ENCODE measurements at places on chromosomes 5 and 9. TPM values are rescaled to one million over a fixed set of nuclear protein-coding genes. Genes with fewer than 3 reads are reported as not detected.
A peak's percentile ranks its signal among the peaks of the same experiment; 100 is the strongest.

DNA sequence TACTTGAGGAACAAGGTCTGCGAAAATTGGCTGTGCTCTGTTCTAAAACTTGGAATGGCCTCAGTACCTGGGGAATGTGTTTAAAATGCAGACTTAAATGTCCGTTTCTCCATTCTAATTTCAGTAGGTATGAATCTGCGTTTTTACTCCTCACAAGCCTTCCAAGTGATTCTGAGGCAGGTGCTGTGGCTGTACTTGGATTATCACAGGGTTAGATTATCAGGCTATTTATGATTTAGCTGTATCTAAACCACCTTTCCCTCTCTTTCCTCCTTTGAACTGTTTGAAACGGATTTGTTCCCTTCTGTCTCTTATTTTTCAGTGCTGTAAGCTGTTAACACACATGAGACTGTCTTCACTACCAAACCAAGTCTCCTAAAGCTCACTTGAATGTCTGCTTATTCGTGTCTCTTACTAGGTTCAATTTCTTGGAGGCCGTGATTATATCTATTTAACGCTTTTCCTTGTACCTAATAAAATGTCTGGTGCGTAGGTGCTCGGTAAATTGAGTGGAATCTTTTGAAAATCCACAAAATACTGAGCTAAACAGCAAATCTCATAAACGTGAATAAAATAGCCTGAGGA, 714 bp upstream of the CETN3 start:
- peaks cover 2% of the 10 kb centered on the region for H3K27me3 ChIP-seq
- H3K4me3 ChIP-seq = no peak overlapping the region
- no peak overlapping the region for H3K27ac ChIP-seq
- DNase-seq = no peak

DNA sequence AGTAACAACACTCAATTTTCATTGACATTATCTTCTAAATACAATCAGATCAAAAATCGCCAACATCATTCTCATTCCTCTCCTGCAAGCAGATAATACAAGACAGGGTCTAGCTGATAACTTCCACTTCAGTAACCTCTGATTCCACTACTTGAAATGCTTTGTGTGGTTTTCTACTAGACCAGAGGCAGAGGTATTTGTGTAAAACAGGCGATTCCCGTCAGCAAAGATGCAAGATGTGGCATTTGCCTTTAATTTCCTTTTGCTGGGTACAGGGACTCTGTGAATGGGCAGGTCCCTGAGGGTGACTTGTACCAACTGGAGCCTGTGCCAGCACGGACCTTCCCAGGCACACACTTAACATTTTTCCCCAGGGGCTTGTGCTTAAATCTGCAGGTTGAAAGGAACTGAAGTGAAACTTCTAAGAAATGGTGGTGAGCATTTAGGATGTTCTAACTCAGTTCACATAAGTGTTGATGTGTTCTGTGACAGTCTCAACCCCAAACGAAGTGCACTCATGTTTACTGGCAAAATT, 625.5 kb upstream of the WWC1 start:
- DNase-seq = no peak
- no peaks in the 10 kb centered on the region for H3K36me3 ChIP-seq
- H3K4me3 ChIP-seq = no peak overlapping the region
- H3K4me1 ChIP-seq = no peaks in the 10 kb centered on the region
- H3K27me3 ChIP-seq = no peaks in the 10 kb centered on the region

GRCh38 chr9:21657966-21658667, 144.3 kb upstream of the MTAP start:
- peaks cover 13% of the 10 kb centered on the region for H3K27me3 ChIP-seq
- H3K4me1 ChIP-seq = no peaks in the 10 kb centered on the region
- no peak for DNase-seq
- no peaks in the 10 kb centered on the region for H3K36me3 ChIP-seq
- H3K27ac ChIP-seq = no peak overlapping the region

GRCh38 chr5:145295236-145295835, 539.8 kb downstream of the PRELID2 start:
- H3K4me1 ChIP-seq = no peaks in the 10 kb centered on the region
- no peak overlapping the region for H3K27ac ChIP-seq
- H3K36me3 ChIP-seq = no peaks in the 10 kb centered on the region
- H3K4me3 ChIP-seq = no peak overlapping the region
- no peaks in the 10 kb centered on the region for H3K27me3 ChIP-seq
- DNase-seq = no peak

- no peak for DNase-seq
- peaks cover 24% of the 10 kb centered on the region for H3K27me3 ChIP-seq
- no peaks in the 10 kb centered on the region for H3K36me3 ChIP-seq
- no peaks in the 10 kb centered on the region for H3K4me1 ChIP-seq
- H3K27ac ChIP-seq = no peak overlapping the region
Measured at GRCh38 chr5:80337379-80337778, 17.6 kb downstream of the SPZ1 start.

The C1QTNF2 gene
- not detected for total RNA-seq

The SLIT3 gene
- total RNA-seq = 8.1 TPM

GRCh38 chr5:112907166-112907631, 14.8 kb downstream of the REEP5 start:
- H3K4me1 ChIP-seq = peaks cover 25% of the 10 kb centered on the region
- H3K36me3 ChIP-seq = peaks cover 62% of the 10 kb centered on the region
- H3K4me3 ChIP-seq = no peak overlapping the region

The SIGMAR1 gene
- total RNA-seq = 109 TPM

The DOCK8 gene
- total RNA-seq = 113 TPM

- H3K27me3 ChIP-seq = no peaks in the 10 kb centered on the region
- H3K36me3 ChIP-seq = no peaks in the 10 kb centered on the region
- H3K4me3 ChIP-seq = no peak overlapping the region
- DNase-seq = no peak
- H3K4me1 ChIP-seq = no peaks in the 10 kb centered on the region
- no peak overlapping the region for H3K27ac ChIP-seq
Measured at GRCh38 chr9:135280666-135281065, 193.2 kb downstream of the OLFM1 start.

The ANKRD33B gene
- 31.5 TPM for total RNA-seq

The ABO gene
- total RNA-seq = 0.14 TPM

- peaks cover 41% of the 10 kb centered on the region for H3K36me3 ChIP-seq
- no peaks in the 10 kb centered on the region for H3K27me3 ChIP-seq
- H3K27ac ChIP-seq = peak overlapping the region; percentile 57
- H3K4me1 ChIP-seq = peaks cover 60% of the 10 kb centered on the region
- no peak overlapping the region for H3K4me3 ChIP-seq
Measured at GRCh38 chr9:110103257-110103656, 104.7 kb downstream of the C9orf152 start.

- H3K36me3 ChIP-seq = peaks cover 29% of the 10 kb centered on the region
- H3K27me3 ChIP-seq = no peaks in the 10 kb centered on the region
- peak overlapping the region; percentile 97 for H3K4me3 ChIP-seq
Measured at GRCh38 chr5:138354387-138354786, 1.9 kb downstream of the KDM3B start.

The GAS1 gene
- total RNA-seq = 0.32 TPM

Data from activated T-helper 2 cell treated with anti-CD3 and anti-CD28 coated beads, Interferon-gamma antibody, Interleukin-2, Interleukin-4, amounts not matched to agents 10 μg/mL and 5 μg/mL and 100 μg/mL, durations not matched to agents 14 hours and 24 hours and 36 hours (primary cell).